ENCODE measurements at places on chromosomes 4 and X.

GRCh38 chrX:28787206-28787605, 200.0 kb downstream of the IL1RAPL1 start:
- no peak for DNase-seq

- DNase-seq: no peak
Observed at GRCh38 chr4:179007755-179008154, 1565.5 kb upstream of the AGA start.

DNA sequence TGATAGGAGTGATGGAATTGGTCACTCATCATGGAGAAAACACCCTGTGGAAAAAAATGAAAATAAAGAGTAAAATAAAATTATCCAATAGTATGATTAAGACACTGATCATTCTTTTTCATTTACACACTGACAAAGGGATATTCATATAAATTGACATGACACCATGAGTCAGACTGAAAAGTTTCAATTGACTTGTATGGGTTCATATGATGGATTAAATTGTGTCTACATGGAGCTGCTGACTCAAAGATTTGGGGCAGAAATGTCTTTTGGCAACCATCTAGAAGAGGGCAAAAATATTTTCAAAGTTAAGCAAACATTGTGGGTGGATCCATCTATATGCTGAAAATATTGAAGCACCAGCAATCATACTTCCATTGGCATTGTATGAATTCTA, 153.4 kb upstream of the PPP3CA start:
- no peak for DNase-seq

DNA sequence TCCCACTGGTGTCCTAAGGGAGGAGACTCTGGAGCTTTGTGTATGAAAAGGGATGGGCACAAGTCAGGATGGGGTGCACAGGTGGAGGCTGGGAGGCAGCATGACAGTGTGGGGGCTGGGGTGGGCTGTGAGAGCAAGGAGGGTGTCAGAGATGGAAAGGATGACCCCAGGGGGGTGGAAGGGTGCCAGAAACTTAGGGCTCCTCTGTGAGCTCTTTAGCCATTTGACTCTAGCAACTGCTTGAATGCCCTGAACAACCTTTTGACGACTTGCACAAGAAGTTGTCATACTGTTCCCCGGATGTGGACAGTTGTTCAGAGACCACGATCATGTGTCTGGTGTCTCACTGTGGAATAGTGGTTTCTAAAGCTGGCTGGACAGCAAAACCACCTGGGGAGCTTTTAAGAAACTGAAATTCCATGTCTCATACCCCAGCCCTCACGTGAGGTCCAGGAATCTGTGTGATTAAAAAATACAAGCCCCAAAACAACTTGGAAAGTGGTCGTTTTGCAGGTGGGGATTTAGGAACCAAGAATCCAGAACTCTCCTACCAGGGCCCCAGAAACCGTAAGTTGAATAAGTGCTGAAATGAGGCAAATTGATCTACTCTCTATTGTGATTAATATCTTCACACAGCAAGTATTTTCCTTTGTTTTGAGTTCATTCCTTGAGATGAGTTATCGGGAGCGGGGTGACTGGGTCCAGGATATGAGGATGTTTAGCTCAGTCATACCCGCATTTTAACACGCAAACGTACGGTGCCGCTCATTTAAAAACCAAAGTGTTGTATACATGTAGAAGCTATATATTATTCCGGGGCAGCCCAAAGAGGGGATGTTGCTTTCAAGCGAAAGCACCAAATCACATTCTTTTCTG, 3.4 kb downstream of the RHOH start:
- DNase-seq: peak; percentile 46

GRCh38 chrX:118615141-118615540, 112.3 kb upstream of the IL13RA1 start:
- no peak for DNase-seq

DNA sequence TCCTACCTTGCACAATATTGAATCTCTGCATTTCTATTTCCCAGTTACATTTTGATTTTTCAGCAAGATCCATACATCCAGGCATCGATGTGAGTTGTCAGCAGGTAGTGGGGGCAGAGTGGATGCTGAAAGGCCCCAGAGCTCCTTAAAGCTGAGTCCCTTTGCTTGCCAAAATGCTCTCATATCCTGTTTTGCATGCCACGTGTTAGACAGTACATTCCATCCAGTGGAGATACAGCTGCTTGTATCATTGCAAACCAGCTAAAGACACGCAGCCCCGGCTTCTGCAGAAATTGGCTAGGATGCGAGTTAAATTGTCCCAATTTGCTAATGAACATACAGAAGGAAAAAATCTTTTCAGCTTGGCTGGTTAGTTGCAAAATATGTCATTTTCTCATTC, 179.6 kb upstream of the MXRA5 start:
- no peak for DNase-seq

GRCh38 chr4:152079543-152080293, 318.9 kb upstream of the GATB start:
- no peak for DNase-seq

DNA sequence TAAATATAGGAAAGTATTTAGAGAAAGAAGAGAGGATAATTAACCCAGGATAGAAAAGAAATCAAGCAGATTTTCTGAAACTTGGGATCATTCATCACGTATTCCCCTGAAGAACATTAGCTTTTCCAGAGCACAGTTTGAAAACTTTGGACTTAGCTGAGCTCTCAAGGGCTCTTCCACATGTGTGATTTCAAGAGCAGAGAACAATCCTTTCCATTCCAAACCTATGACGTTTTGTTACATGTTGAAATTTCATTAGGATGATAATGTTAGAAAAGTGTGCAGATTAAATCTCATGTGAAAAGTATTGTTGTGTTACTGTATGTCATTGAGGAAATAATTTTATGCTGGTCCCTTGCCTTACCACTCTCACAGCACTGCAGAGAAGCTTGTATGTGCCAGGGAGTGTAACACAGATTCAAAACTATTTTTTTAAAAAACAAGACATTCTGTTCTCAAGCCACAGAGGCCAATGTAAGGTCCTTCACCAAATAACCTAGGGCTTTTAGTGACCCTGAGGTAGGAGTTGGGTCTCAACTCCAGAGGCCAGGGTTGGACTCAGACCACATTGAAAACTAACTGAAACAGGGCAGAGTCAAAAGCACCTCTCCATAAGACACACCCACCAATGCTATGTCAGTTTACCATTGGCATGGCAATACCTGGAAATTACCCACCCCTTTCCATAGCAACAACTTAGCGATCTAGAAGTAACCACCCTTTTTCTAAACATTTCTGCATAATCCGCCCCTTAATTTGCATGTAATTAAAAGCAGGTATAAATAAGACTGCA, 141.3 kb downstream of the ANXA5 start:
- no peak for DNase-seq

- DNase-seq: no peak
Observed at GRCh38 chr4:128810871-128811570, 1.5 kb downstream of the JADE1 start.

GRCh38 chrX:14073071-14073470, 43.4 kb upstream of the GEMIN8 start:
- no peak for DNase-seq

GRCh38 chrX:10240918-10241317, 84.1 kb downstream of the CLCN4 start:
- DNase-seq: no peak

DNA sequence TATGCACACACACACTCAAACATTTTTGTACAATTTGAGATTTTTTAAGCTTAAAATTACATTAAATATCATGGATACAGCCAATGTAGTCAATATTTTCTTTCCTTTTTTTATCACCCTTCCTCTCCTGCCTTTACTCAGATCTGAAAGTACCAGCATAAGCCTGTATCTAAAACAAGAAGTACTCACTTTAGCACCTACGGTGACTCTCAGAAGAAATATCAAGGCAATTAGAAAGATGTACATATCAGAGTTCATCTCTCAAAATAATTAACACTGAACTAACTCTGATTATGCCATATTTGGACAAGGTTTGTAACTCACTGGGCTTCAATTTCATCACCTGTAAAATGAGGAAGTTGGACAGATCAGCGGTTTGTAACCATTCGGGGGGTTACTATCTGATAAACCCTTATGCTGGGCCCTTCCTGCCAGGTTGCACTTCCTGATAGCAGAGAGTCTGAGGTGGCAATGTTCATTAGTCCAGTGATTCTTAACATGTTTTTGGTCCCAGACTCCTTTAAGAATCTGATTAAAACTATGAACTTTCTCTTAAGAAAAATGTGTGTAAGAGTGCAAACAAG, 5.7 kb upstream of the GPR174 start:
- DNase-seq: no peak

- DNase-seq: no peak
Observed at GRCh38 chrX:55841962-55842752, 124.6 kb downstream of the RRAGB start.

GRCh38 chr4:120472447-120473131, 405.9 kb upstream of the MAD2L1 start:
- no peak for DNase-seq

GRCh38 chr4:69907151-69907550, 23.7 kb upstream of the CSN1S1 start:
- no peak for DNase-seq

- no peak for DNase-seq
Observed at GRCh38 chr4:68369142-68369805, 19.4 kb upstream of the YTHDC1 start.

- no peak for DNase-seq
Observed at GRCh38 chrX:53357799-53358530, 64.5 kb downstream of the SMC1A start.

- no peak for DNase-seq
Observed at GRCh38 chrX:30876367-30876766, 12.7 kb downstream of the TAB3 start.

DNA sequence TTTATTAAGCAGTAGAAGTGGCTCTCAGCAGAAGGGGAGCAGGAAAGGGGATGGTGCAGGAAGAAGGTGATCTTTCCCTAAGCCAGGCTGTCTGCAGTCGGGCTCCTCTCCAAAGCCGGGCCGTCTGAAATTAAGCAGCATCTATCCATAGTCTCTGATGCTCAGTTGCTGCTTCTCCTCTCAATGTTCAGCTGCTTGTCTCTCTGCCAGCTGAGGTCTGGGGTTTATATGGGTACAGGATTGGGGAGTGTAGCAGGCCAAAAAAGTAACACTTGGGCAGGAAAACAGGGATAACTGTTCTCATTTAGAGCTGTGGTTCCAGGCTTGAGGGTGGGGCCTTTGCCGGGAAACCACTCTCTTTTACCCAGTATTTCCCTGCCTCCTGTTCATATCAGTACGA, 39.2 kb upstream of the CCKAR start:
- no peak for DNase-seq

DNA sequence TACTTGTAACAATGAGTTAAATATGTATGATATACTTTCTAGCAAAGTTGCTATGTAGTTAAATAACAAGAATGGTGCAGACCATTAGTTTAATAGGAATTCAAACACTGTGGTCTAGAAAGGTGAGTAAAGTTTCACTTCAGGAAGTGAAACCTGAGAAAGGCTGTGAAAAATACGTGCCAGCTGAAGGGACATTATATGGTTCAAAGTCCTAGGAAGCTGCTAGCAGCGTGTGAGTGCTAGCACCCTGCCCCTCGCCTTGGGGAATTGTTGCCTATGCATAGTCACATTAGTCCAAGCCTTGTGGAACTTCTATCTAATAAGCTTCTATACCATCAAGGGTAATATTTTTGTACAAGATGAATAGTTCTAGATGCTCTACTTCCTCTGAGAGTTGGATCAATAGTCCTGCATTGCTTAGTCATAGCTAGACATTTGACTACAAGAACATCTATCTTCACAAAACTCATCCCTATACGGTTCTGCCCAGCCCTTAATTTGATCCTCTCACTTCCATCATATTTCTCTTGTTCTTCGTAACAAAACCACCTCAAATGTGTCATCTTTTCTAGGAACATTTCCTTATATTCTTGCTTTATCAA, 45.8 kb upstream of the ARSJ start:
- DNase-seq: no peak

DNA sequence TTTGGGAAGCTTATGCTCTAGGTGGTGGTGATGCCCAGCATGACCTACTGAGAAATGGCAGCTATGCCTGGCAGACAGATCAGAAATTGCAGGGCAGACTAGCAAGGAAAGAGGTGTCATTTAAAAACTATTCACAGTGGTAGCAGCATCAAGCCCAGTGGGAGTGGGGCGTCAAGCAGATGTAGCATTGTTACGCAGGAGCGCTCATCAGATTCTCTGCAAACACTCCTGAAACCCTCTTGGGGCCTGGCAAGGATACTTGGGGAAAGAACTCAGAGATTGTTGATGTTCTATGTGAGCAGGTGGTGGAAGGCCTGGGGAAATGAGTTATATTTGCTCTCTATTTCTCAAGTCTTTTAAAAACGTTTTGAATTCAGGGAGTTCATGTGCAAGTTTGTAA, 437.6 kb downstream of the RAPGEF2 start:
- no peak for DNase-seq
